ENCODE measurements at places on chromosomes 12 and 14.

GRCh38 chr12:12797794-12798152 is 12.3 kb downstream of the APOLD1 start:
- DNase-seq: no peak

DNA sequence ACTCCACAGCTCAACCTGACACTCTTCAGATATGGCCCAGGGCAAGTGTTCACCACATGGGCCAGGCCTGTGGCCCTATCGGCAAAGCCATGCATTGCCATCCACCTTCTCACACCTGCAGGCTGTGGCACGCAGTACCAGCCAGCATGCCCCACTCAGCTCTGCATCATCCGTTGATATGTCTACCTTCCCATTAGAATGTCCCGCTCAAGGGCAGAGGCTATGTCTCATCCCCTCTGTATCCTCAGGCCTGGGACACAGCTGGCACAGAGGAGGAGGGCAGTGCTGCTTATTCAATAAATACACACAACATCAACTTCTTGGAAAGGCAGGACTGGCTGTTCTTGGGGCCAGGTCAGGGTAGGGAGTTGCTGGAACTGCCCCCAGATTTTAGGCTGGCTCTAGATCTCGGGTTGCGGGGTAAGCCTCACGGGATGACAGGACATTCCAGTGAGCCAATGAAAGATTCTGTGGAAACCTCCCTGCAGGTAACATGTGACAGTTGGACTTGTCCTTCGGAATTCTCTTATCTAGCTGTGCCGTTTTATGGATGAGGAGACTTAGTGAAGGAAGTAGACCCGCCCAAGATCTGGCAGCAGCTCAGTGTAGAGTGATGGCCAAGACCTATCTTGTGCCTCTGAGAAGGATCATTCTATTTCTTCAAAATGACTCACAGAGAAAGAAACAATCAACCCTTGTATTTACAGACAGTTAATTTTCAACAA is 25.6 kb downstream of the SYNE3 start:
- no peak for DNase-seq

DNA sequence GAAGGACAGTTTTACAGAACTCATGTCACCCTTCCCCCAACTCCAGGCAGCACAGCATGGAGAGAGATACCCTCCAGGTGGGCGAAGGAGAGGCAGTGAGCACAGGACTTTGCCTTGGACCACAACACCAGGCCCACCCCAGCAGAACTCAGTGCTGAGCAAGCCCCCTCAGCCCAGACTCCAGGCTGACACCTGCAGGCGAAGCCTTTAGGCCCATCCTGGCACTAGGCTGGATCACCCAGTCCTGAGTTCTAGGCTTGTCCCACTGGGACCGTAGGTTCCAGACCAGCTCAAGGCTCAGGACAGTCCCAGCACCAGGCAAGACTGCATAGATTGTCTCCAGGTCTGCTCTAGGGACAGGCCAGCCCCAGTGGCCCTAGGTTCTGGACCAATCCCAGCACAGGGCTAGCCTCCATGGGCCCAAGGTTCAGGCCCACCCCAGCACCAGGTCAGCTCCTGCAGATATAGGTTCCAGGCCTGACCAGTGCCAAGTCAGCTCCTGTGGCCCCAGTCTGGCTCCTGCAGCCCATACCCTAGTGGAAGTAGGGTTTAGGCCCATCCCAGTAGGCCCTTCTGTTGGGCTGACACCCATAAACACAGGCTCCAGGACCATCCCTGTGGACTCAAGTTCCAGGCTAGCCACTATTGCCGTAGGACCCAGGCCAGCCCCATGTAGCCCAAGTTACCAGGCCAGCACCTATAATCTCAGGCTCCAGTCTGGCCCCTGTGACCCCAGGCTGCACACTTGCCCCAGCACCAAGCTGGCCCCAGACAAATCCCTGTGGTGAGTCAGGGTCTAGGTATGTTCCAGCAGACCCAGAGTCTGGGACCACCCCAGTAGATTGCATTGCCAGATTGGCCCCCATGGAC is 9.4 kb downstream of the WASHC3 start:
- no peak for DNase-seq

DNA sequence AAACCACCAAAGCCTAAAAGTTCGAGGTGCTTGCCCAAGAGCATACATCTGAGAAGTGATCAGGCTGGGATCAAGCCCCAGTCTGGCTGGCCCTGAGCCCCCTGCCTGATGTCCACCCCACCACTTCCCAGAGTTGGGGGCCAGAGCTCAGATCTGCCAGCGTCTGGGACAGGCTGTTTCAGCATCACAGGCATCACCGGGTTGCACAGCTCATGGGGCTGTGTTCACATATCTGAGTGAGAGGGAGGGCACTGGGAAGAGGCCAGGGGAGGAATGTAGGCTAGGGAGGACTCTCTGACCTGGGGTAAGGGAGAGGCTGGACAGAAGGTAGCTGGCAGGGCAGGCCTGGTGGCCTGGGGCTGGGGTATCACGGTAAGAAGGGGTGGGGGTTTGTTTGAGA is 6.0 kb downstream of the TGM1 start:
- no peak for DNase-seq

GRCh38 chr12:121767525-121768016 is 25.9 kb downstream of the RHOF start:
- DNase-seq: no peak

DNA sequence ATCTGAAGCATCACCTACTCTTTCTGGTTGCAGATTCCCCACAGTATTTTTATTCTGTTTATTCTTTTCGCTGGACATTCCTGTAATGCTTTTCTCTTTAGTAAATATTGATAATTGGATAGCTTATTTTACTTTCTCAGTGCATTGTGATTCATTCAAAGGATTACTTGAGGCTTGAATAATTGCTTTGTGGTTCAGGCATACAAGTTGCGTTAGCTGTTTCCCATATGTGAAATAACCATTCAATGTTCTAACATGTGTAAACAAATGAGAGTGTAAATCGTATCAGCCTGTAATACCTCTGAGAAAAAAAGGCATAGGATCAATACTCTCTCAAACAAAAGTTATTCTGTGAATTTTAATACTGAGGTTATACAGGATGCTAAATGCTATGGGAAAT is 1004.2 kb upstream of the SEL1L start:
- DNase-seq: no peak

DNA sequence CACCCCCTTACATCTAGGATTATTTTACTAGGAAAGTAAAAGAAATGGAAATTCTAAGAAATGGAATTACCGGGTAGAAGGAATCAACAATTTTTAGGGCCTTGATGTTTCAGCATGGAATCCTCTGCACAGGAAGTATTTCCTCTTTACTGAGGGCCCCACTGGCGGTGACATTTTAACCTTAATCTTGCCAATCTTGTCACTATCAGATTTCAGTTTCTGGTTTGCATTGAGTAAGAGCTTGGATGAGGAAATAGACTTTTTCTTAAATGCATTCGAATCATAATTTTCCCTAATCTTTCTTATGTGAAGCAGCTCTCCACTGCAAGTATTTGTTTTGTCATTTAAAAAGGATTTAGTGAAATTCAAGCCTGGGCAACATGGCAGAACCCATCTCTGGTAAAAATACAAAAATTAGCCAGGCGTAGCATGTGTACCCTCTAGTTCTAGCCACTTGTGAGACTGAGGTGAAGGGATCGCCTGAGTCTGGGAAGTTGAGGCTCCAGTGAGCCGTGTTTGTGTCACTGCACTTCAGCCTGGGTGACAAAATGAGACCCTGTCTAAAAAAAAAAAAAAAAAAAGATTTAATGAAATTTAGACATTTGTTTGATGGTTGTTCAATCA is 40.7 kb downstream of the TPCN1 start:
- no peak for DNase-seq

DNA sequence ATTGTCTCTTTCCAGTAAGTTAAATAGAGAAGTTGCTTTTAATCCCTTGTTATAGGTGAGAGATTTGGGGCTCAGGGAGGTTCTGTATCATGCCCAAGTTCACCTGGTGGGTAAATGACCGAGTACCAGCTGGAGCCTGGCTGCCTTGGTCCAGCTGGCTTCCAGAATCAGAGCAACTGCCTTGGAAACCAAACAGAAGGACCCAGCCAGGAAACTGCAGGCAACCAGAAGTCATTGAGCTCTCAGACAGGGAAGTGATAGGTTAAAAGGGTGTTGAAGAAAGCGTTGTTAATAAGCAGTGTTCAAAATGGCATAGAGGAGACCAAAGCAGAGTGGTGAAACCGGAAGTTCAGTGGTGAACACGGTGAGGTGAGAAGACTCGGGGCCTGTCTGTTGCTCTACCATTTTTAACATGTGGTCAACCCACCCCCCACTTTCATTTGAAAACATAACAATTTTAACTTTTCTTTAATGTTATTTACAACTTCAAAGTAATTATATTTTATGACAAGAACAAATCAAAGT is 54.9 kb downstream of the PLEKHG7 start:
- DNase-seq: no peak

- no peak for DNase-seq
Measured at GRCh38 chr14:59009967-59010366, 178.5 kb upstream of the DAAM1 start.

DNA sequence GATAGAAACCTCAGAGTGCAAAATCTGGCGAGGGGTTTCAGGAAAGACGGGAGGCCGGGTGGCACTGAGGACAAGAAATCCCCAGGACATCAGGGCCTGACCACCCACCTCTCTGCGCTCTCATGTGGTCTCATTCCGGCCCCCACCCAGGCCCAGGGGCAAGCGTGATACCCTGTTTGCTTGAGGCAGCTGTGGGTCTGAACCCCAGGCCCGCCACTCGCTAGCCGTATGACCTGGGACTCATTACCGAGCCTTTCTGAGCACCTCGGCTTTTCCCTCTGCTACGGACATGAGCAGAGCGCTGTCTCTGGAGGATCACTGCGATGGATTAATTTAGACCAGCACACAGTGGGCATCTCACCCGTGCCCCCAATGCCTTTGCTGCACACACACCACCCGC is 25.5 kb upstream of the BCDIN3D start:
- no peak for DNase-seq

DNA sequence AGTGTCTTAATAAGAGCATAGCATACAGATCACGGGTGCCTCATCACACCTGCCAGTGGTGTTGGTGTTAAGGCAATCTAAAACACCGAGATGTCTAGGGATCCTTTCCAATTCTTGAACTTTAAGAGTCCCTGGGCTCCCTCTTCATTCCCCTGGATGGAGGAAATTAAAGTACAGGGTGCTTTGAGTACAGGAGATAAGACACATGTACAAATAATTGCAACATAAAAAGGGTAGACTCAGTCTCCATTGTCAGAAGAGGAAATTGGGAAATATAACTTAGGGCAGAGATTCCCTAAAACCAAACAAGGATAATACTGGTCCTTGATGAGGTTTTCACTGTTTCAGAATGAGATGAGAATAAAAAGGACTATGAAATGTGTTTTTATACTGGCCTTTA is 34.9 kb downstream of the SCFD1 start:
- DNase-seq: no peak

DNA sequence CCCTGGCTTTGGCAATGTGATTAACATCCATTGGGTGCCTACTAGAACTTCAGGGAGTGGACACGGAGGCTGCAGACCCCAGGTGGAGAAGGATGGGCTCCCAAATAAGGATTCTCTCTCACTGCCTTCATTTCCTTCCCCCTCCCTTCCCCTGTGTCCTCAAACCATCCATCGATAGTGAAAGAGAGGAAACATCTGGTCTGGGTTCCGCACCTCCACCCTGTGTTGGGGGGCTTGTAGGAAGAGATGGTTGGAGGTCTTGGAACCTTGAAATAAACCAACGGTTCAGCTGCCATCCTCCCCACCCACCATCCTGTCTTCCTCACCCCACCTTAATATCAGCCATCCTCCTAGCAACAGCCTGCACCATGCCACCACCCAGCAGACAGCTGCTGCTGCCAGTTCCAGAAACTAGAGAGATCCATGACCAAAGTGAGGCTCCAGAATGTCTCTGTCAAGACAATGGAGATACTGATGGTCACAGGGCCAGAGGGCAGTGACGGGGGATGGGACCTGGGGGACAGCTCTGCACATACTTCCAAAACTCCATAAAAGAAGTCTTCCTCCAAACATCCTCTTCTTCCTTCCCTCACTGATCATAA is 153.1 kb upstream of the CCND2 start:
- no peak for DNase-seq

DNA sequence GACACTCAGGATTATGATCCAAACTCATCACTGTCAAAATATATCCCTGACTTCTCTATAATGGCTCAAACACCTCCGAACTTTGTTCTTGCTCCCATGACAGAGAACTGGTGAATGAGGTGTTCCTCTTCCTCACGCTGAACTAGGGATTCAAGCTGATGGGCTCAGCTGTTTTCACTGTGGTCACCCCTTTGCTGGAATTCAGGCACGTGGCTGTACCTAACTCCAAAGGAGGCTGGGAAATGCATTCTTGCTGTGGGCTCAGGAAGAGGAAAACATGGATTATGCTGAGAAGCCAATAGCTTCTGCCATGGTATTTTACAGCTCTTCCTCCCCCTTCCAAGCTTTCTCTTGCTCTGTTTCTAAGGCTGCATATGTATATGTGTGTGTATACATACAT is 43.9 kb downstream of the STXBP6 start:
- no peak for DNase-seq

DNA sequence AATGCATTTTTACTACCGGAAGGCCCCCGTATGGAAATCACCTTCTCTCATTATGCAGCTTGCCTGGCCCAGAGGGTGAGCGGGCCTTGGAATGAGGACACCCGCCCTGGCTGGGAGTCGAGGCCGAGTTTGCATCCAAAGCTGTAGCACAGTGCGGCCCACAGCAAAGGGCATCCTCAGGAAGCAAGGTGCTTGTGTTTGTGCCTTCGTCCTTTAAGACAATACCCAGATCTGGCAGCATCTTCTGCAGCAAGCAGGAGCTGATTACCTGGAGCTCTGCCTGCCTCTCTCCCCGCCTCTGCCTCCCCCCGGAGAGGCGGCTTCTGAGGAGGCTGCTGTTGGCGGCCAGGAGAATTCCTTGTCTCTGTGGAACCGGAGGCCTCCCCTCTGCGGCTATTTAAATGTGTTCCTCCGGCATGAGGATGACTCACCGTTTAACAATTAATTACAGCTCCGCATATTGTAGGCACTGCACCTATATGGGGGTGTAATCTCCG is 145.3 kb downstream of the CACNA1C start:
- no peak for DNase-seq

DNA sequence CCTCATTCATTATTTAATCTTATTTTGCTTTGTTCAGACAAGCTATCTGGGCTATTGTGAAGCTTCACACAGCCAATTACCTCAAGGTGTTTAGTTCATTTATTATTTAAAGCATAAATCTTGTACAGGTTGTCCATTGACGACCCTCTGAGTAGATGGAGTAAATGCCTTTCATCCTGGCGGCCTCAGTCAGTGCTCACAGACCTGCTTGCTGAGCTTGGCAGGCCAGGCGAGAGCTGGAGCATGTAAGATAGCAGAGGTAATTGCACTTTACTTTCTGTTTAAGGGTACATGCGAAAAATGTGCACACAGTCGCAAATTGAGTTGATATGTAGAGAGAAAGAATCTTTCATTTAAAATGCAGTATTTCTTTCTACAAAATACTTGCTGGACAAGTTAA is 224.4 kb downstream of the NPAS3 start:
- DNase-seq: no peak

- no peak for DNase-seq
Measured at GRCh38 chr14:43132441-43132840, 1374.6 kb downstream of the FSCB start.

- DNase-seq: no peak
Measured at GRCh38 chr12:77845831-77846230, 15.1 kb downstream of the NAV3 start.

- DNase-seq: no peak
Measured at GRCh38 chr12:68785358-68785757, 22.6 kb upstream of the MDM2 start.
